ENCODE measurements at places on chromosomes 16 and 17.

DNA sequence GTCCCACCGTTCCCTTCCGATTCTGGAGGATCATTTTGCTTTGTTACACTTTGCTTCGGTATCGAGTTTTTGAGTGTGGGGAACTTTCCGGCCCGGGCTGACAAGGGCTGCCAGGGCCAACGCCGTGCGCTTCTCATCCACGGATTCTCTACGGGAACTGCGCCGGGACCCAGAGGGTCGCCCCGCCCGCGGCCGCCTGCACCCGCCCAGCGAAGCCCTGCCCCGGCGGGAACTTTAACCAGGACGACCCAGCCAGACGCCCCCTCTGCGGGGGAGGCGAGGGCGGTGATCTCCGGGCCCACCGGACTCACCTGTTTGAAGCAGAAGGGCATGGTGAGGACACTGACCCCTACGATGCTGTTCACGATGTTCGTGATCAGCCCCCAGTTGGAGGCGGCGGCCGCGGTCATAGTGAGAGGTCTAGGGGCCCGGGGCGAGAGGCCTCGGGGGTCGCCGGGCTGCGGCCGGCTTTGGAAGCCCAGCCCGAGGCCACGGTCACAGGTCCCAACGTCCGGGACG is 536 bp downstream of the SLC38A10 start:
- DNase-seq = no peak

DNA sequence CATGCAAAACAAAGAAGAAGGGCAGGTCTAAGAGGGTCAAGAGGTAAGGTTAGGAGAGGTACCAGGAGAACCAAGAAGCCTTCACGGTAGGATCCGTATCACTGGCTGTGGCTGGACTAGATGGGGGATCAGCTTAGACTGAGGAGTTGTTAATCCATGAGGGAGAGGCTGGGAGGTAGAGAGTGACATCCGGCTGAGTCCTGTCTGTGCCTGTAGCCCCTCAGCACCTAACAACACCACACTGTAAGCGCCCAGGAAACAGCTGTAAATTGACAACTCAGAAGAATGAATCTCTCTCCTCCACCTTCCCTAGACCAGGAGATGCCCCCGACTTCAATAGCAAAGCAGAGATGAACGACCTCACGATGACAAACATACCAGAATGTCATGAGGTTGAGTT is 199.4 kb upstream of the RPL38 start:
- no peak for DNase-seq

DNA sequence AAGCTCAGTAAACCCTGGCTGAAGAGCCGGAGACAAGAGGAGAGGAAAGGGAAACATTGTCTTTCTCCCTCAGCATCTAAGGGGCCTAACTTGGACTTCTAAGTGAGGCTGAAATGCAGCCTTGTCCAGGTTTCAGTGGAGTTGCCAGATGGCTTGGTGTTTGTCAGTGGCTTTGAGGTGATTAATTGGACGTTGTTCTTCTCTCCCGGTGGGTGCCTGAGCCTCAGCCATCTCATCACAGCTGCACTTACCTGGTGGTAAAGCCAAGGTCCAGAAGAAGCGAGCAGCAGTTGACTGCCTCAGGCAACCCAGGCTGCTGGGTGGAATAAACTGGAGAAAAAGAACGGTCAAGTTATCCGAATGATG is 202.2 kb upstream of the NLRP1 start:
- DNase-seq = no peak

GRCh38 chr17:47902039-47902744 is 6.2 kb downstream of the SP2 start:
- DNase-seq = no peak

GRCh38 chr16:21222495-21223337 is 10.8 kb upstream of the ANKS4B start:
- DNase-seq = no peak

DNA sequence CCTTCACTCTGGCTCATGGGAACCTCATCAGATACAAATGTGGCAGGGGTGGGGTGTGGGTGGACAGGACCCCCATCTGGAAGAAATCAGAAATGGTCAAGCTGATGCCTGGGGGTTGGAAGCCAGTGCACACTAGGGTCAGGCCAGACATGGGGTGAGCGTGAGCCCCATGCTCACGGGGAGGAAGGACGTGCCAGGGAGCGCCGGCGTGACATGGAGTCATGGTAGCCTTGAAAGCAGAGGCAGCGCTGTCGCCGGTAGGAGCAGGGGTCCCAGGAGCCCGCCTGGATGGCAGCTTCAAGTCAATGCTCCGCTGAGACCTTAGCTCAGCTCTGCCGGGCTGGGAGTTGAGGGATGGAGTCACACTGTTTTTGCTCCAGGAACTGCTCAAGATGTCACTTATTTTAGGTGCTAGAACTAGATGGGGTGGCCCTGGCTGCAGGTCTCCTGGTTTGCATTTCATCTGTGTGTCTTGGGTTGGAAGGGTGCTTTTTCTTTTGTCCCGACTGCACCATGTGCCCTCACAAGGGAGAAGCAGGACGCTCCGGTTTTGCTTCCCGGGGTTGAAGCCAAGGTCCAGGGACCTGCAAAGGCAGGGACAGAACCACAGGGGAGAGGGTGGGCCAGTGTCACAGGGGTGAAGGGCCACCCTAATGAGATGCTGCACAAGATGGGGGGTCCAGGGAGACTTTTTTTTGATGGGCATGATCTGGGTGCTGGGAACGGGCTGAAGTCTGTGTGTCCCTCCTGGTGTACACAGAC is 51.4 kb downstream of the USP22 start:
- DNase-seq = no peak

- DNase-seq = no peak
Observed at GRCh38 chr16:89409161-89409711, 81.1 kb downstream of the ANKRD11 start.

- no peak for DNase-seq
Observed at GRCh38 chr16:80990978-80991377, 15.7 kb downstream of the CMC2 start.

GRCh38 chr16:66699898-66700297 is 3.4 kb upstream of the CMTM4 start:
- DNase-seq = no peak

Measured in kidney capillary endothelial cell (primary cell).